K562 (cell line): ENCODE measurements at places on chromosomes 7 and 10.
A peak's percentile ranks its signal among the peaks of the same experiment; 100 is the strongest.

- DNase-seq: no peak
These were observed 33.5 kb upstream of the ANTXRL start for GRCh38 chr10:46253076-46254006.

GRCh38 chr7:74362266-74362665 is 73.1 kb downstream of the CLIP2 start:
- no peak for DNase-seq

- DNase-seq: peak; percentile 36
These were observed 30.6 kb upstream of the GALNTL5 start for GRCh38 chr7:151925446-151926335.

- DNase-seq: no peak
These were observed 116.3 kb upstream of the RET start for GRCh38 chr10:42960491-42960990.

- DNase-seq: no peak
These were observed 152.7 kb upstream of the GLI3 start for GRCh38 chr7:42389697-42390096.
